ENCODE measurements at places on chromosomes 4 and X. TPM values are rescaled to one million over a fixed set of nuclear protein-coding genes. Genes with fewer than 3 reads are reported as not detected.

DNA sequence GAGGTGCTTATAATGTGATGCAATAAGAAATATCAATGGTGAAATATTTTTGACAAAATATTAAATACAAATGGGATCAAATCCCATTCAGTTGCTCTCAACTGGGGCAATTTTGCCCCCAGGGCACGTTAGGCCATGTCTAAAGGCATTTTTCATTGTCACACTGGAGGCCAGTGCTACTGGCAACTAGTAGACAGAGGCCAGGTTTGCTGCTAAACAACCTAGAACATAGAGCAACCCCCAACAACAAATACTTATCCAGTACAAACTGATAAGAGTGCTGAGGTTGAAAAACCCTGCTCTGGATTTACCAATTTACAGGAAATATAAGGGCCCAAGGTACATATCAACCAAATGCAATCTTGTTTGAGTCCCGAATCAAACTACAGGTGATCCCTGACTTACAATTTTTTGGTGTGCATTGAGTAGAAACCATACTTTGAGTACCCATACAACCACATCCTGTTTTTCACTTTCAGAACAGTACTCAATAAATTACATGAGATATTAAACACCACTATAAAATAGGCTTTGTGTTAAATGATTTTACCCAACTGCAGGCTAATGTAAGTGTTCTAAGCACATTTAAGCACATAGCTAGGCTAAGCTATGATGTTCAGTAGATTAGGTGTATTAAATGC is 237.5 kb downstream of the HNRNPD start:
- no peak for DNase-seq

DNA sequence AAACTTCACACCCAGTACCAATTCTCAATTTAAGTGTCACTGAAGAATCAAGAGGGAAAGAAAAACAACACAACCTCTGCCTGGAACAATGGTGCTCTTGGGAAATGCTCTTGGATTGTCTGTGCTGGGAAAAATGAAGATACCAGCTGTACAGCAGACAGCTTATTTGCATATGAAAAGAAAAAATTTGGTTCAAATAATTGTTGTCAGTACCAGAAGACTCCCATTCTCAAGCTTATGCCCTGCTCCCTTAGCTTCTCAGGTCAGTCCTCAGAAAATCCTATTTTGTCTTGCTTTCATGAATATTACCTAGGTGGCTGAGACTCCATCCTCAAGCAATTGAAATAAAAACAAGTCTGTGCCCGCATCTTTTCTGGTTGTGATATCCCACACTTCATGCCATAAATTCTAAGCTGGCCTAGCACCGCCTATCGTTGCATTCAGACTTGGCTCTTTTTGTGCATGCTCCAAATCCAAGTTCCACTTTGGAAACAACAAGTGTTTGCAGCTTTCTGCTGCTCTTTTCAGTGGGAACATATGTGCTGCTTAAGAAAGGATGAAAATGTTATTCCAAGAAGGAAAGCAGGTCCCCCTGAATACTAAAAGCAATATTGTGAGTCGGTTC is 431.6 kb downstream of the INPP4B start:
- no peak for DNase-seq

MFAP3L gene
- 0.20 TPM for total RNA-seq

GRCh38 chr4:149409146-149409545 is 406.5 kb downstream of the IQCM start:
- no peak for DNase-seq

GRCh38 chr4:118842055-118842454 is 6.1 kb upstream of the SEC24D start:
- DNase-seq, result no peak

DOCK11 gene
- total RNA-seq, result 2.0 TPM

SH3RF1 gene
- total RNA-seq, result 18.4 TPM

- no peak for DNase-seq
These were observed 37.3 kb upstream of the BBS12 start for GRCh38 chr4:122695226-122695625.

DNA sequence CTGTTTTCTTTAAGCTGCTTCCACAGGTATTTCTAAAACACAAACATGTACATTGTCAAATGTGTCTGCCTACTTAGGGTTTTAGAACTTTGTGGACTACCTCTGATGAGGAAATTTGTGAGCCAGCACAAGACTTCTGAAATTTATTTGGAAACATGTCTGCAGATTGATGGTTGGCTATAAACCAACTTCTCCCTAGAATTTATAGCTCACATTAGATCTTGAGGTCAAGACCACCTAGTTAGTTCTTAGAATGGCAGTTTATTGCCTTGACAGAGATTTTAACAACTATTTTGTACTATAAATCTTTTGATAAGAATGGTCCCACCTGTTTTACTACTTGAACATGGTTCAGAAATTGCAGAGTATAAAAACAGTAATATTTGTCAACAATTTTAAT is 72.7 kb upstream of the AADAT start:
- no peak for DNase-seq

PAGE1 gene
- total RNA-seq, result not detected

GRCh38 chrX:49166914-49167739 is 4.6 kb downstream of the MAGIX start:
- DNase-seq, result no peak

XAGE3 gene
- total RNA-seq, result not detected

- no peak for DNase-seq
These were observed 23.4 kb downstream of the WDR1 start for GRCh38 chr4:10093271-10093621.

GRCh38 chr4:77177199-77177598 is 20.2 kb downstream of the CCNG2 start:
- no peak for DNase-seq

DNA sequence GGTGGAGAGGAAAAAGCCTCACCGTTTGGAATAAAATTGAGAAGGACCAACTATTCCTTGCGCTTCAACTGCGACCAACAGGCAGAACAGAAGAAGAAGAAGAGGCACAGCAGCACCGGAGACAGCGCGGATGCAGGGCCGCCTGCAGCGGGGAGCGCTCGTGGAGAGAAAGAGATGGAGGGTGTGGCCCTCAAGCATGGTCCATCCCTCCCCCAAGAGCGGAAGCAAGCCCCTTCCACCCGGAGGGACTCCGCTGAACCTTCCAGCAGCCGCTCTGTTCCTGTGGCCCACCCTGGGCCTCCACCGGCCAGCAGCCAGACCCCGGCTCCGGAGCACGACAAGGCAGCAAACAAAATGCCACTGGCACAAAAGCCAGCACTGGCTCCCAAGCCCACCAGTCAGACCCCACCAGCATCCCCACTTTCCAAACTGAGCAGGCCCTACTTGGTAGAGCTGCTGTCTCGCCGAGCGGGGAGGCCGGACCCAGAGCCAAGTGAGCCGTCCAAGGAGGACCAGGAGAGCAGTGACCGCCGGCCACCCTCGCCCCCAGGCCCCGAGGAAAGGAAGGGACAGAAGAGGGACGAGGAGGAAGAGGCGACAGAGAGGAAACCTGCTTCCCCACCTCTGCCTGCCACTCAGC is 71.2 kb downstream of the AASDH start:
- DNase-seq, result no peak

SMPX gene
- not detected for total RNA-seq

DNA sequence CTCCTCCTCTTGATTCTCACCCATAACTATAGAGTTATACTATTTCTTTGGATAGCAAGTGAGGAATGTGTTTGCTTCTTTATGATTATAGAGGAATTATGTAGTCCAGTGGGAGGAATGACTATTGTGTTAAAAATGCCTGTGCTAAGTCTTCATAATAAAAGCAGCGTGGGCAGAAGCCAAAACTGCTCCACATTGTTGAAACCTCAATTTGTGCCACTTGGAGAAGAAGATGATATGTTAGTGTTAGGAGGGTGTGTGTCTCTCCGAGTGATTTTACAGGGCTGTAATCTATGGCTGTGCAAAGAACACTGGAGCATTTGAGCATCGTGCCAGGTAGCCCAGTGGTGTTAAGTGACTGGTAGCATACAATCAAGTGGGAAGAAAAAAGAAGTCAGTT is 74.3 kb downstream of the FRAS1 start:
- DNase-seq, result no peak

GRCh38 chr4:152699313-152699712 is 19.5 kb upstream of the TMEM154 start:
- no peak for DNase-seq

GLOD5 gene
- total RNA-seq, result not detected

SPARCL1 gene
- 0.88 TPM for total RNA-seq

DNA sequence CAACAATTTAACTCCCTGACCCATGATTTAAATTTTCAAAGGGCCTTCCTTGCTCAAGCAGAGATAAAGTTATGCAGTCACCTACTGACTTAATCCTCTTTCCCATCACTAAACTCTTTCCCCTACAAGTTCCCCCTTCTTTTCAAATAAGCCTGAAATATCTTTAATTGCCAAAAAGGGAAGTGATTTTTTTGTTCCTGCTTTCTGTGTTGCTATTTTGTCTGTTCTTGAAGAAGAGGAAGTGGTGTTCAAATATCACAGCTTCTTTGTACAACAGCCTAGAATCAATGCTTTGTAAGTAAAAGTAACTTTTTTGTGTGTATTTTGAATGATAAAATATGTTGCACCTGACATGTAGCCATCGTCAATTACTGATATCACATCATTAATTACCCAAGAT is 595.9 kb downstream of the CENPC start:
- DNase-seq, result no peak

WDR17 gene
- total RNA-seq, result 0.32 TPM

- DNase-seq, result no peak
These were observed 5.2 kb downstream of the PKD2 start for GRCh38 chr4:88012647-88013046.

DNA sequence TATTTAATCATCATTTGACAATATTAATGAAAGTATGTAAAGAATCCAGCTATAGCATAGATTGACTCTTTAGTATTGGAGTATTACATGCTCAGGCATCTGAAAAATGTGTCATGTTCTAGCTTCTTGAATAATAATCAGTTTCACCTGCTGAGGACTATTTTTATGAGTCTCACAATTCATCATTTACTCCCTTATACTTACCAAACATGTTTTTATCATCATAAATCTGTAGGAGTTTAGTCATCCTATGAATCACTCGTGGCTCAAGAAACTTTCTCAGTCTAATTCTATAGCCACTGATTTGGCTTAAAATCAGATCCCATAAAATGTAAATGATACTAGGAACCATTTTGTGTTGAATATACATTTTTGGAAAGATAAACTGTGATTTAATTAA is 1616.1 kb downstream of the C4orf33 start:
- DNase-seq, result no peak

GRCh38 chr4:1504595-1505500 is 98.6 kb upstream of the NKX1-1 start:
- no peak for DNase-seq

- DNase-seq, result no peak
These were observed 73.7 kb downstream of the ENPP6 start for GRCh38 chr4:184143770-184144564.

MSANTD1 gene
- 0.07 TPM for total RNA-seq

GRCh38 chr4:77418333-77418732 is 187.3 kb upstream of the CXCL13 start:
- DNase-seq, result no peak

DNA sequence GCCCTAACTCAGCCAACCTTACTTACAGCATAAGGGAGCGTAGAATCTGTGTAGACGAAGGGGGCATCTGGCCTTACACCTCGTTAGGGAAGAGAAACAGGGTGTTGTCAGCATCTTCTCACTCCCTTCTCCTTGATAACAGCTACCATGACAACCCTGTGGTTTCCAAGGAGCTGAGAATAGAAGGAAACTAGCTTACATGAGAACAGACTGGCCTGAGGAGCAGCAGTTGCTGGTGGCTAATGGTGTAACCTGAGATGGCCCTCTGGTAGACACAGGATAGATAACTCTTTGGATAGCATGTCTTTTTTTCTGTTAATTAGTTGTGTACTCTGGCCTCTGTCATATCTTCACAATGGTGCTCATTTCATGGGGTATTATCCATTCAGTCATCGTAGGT is 14.6 kb downstream of the PLP1 start:
- no peak for DNase-seq
